ENCODE measurements at places on chromosomes 5 and 9.

DNA sequence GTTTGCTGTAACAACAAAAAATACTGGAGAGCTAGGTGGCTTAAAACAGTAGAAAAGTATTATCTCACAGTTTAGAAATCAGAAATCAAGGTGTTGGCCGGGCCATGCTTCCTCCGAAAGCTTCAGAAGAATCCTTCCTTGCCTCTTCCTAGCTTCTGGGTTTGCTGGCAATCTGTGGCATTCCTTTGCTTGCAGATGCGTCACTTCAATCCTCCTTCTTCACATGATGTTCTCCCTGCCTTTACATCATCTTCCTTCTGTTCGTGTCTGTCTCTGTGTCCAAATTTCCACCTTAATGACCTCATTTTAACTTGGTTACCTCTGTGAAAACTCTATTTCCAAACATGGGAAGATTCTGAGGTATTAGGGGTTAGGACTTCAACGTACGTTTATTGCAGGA is 90.4 kb upstream of the CHD1 start:
- no peak for DNase-seq

GRCh38 chr9:136235171-136235570 is 10.4 kb downstream of the QSOX2 start:
- no peak for DNase-seq

DNA sequence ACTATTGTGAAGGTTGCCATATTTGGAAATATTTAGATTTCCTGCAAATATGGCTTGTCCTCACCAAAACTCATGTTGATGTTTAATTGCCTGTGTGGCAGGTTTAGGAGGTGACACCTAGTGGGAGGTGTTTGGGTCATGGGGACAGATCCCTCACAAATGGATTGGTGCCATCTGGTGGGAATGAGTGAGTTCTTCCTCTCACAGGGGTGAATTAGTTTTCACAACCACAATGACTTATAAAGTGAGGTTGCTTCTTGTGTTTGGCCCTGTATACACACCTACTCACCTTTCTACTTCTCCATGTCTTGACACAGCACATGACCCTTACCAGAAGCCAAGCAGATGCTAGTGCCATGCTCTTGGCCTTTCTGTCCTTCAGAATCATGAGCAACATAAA is 41.1 kb downstream of the ISOC1 start:
- DNase-seq, result no peak

GRCh38 chr5:131288328-131288727 is 24.5 kb downstream of the CDC42SE2 start:
- no peak for DNase-seq

- no peak for DNase-seq
Measured at GRCh38 chr9:107534510-107535078, 45.0 kb upstream of the KLF4 start.

GRCh38 chr9:81534138-81534875 is 155.0 kb downstream of the TLE1 start:
- DNase-seq, result no peak

DNA sequence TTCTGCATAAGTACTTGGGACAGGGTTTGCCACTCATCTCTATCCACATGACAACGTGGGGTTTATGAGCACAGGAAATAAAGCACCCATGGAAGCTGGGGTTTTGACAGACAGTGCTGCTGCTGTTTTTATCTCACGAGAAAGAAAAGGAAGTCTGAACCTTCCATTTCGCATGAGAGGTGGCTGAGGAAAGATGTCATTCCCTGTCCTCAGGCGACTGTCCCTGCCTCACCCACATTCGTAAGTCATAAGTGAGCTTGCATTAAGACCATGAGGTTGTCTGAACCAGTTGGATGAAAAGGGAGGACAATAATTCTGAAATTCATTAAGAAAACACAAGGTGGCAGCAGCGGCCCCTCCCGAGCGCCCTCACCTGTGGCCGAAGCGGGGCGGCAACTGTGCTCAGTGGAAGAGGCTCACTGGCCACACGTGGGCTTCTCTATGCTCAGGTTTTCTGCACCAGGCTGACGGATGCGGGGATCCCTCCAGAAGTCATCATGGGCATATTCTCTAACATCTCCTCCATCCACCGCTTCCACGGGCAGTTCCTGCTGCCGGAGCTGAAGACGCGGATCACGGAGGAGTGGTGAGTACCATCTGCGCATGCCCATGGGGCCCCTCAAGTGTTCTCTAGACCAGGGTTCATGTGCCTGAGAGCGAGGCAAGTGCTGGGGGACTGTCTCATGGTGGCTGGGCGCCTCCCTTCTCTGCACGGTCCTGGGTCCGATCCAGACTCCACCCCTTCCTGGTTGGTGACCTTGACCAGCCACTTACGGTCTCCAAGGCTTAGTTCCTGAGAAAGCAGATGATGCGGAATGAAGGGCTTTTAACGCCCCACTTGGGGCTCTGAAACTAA is 54.7 kb upstream of the SUSD3 start:
- no peak for DNase-seq

GRCh38 chr5:2553611-2554010 is 197.9 kb downstream of the IRX2 start:
- no peak for DNase-seq

- no peak for DNase-seq
Measured at GRCh38 chr9:122816163-122816867, 12.1 kb downstream of the PDCL start.
